ENCODE measurements at places on chromosomes 6 and 20.
A peak's percentile ranks its signal among the peaks of the same experiment; 100 is the strongest.

- no peak for DNase-seq
Measured at GRCh38 chr6:73606428-73606827, 47.4 kb downstream of the SLC17A5 start.

DNA sequence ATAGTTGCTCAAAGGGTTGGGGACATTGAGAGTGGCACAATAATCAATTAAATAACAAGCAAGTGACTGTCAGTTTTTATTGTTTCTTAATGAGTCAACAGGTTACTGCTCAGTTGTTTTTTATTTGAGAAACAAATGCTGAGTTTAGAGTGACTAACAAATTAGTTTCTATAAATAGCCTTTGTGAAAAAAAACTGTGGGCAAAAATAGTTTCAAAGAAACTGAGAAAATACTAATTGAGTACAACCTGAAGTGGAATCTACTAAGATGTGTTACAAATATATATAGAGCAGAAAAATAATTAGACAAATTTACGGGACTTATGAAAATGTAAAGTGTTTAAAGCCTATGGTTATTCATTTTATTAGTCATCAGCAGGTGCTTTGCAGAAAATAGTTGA, 22.3 kb downstream of the BEND6 start:
- DNase-seq = no peak

GRCh38 chr20:44392776-44393607, 37.5 kb downstream of the HNF4A start:
- DNase-seq = no peak

DNA sequence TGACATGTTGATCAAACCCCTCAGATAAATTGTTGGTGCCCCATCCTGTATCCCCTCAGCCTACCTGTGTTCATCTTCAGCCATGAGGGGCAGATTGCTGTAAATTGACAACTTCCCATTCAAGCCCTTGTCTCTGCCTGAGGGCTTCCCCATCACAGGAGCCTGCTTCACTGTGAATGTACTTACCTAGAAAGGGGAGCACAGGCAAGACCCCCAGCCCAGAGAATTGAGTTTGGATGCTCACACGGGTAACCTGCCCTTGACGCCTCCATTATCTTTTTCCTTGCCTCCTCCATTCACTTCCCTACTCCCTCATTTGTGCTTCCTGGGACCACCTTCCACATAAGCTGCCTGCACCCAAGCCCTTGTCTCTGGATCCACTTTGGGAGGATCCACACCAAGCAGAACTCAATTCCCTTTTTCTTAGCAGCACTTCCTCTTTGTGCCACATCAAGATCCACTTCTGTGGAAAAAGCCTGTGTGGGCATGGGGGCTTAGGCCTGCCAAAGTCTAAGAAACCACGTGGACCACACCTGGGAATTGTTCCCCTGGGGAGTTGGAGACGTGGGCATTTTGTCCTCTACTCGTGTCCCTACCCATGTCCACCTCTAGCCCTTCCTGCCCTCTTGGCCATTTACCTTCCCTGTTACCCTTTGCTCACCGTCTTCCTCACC, 103.4 kb upstream of the FOXA2 start:
- DNase-seq = no peak

DNA sequence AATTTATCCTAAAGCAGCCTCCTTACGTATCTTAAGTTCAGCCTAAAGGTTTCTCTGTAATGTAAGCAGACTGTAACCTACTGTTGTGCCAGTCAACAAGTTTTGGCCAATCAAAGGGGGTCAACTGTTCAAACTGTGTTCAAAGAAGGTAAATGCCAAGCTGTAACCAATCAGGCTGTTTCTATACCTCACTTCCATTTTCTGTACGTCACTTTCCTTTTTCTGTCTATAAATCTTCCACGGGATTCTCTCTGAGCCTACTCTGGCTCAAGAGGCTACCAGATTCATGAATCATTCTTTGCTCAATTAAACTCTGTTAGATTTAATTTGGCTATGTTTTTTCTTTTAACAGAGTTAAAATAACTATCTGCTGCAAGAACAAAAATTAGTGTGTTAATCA, 5.1 kb upstream of the CALHM6 start:
- no peak for DNase-seq

DNA sequence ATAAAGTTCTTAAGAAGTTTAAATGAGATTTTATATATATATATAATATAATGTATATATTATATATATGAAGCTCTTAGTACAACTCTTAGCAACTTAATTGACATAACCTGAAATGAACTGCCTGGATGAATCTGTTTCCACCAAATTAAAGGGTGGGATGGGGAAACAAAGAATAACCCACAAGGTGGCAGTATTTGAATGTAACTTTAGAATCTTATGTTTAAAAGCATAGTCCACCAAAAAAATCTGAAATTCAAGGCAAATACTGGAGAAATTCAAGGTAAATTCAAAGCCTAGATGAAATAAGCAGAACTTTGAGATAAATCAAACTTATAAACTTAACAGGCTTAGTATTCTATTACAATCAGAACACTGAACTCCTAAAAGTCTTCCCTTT, 4.4 kb upstream of the IBTK start:
- DNase-seq = peak; percentile 45

DNA sequence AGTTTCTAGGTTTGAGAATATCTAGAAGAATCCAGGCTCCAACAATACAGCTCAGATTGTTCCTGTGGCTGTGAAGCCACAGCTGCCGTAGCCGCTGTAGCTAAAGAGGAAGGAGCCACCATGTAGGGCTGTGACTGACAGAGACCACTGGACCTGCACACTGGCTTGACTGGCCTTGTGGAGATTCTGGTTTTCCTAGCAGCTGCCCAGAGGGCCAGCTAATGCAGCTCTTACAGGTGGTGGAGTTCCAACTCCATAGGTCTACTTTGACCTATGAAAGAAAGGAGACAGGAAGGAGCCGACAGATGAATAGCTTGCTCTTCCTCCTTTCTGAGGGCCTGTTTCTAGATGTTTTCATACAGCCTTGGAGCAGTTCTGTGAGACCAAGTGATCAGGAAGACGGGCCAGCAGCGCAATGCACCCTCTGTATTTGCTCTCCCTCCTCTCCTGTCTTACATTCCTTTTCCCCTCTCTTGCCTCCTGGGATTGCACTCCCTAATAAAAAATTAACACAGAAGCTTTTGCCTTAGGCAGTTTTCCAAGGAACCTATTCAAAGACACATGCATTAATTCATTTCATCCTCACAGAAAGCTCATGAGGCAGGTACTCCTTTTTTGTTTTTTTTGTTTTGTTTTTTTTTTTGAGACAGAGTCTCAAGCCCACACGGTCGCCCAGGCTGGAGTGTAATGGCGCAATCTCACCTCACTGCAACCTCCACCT, 51.8 kb upstream of the MYB start:
- DNase-seq = no peak

GRCh38 chr6:7243179-7243981, 69.6 kb downstream of the SSR1 start:
- peak; percentile 93 for DNase-seq

DNA sequence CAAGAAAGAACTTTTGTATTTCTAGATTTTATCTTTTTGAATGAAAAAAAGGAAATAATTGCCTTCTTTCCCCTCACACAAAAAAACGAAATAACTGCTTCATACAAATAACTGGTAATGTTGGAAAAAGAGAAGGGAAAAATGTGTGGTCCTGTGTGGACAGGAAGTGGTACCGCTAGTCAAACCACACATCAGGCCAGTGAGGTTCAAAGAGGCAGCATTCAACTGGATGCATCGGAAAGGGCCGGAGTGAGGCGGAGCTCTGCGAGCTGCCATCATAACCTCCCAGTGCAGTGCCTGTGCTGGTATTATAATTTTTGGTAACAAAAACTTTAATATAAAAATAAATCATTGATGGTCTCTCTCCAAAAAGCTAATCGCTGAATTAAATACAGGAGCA, 111.2 kb downstream of the IRF4 start:
- no peak for DNase-seq

DNA sequence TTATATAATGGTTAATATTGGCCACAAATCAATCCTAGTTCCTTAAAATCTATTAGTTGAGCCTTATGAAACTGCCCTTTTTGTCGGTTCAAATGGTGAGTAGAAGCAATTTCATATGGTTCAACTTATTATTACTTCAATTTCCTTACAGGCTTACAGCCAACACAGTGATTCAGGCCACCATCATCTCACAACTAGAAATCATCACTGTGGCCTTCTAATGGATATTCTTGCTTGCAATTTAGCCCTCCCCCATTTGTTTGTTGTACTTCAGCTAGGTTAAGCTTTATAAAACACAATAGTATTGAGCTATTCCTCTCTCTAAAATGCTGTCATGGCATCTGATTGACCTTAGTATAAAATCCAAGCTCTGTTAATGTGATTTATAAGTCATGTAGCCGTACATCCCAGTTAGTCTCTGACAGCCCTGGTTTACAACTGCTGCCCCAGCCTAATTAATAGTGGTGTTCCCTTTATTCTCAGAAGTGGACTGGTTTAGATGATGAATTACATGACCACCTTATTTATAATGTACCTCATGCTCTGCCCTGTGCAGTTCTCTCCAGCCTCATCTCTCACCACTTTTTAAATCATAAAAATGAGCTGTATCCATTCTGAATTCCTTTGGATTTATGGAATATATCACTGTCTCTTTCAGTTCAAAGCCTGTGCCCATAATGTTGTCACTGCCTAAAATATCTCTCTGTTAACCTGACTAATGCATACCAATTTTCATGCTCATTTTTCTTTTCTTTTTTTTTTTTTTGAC, 36.7 kb downstream of the LAMA2 start:
- no peak for DNase-seq

DNA sequence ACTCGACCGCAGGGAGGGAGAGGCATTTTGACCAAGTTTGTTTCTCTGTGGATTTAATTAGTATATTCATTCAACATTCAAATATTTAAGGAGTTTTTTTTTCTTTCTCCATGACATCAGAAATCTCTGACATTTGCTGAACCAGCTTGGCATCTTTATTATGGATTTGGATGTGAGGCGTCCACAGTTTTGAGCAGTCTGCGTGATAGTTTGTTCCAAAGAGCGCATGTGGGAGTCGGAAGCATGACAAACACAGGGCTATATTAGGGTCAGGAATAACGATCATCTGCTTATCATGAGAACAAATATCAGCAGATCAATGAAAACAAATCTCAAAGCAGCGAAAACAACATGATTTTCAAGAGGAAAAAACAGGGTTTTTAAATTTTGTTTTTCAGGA, 373.2 kb downstream of the CDH4 start:
- DNase-seq = no peak

DNA sequence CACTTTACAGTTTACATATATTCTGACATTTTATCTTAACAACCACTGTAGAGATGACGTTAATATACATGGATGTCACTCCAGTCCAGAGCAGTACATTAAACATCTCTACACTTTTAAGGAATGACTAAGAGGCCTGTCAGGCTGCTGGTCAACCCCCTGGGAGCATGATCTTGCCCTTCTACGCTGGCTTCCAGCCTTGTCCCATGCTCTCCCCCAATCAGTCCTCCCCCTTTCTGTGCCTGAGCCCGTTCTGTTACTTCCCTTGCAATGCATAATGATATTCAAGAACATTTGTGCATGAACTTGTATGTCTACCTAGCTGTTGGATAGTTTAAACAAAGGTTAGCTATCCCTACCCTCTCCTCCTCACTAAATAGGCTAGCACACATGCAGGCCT, 40.5 kb upstream of the PLCB4 start:
- no peak for DNase-seq

GRCh38 chr20:51894201-51894600, 91.9 kb upstream of the SALL4 start:
- no peak for DNase-seq

DNA sequence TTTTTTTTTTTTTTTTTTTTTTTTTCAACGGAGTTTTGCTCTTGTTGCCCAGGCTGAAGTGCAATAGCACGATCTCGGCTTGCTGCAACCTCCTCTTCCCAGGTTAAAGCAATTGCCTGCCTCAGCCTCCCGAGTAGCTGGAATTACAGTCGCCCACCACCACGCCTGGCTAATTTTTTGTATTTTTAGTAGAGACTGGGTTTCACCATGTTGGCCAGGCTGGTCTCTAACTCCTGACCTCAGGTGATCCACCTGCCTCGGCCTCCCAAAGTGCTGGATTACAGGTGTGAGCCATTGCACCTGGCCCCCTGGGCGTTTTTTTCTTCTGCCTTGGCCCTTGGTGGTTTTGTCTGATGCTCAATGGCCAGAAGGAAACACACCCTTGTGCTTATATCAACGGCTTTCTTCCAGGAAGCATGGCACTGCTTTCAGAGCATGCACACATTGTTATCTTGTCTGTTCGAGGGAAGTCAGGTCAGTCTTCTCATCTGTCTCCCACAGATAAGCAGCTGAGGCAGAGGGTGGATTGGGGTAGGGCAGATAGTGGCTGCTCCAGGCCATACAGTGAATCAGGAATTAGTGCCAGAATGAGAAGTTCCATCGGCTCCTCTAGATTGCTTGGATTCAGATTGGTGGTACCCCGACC, 203.1 kb downstream of the TSHZ2 start:
- no peak for DNase-seq

GRCh38 chr20:60402189-60403058, 444.2 kb downstream of the CDH26 start:
- DNase-seq = no peak

DNA sequence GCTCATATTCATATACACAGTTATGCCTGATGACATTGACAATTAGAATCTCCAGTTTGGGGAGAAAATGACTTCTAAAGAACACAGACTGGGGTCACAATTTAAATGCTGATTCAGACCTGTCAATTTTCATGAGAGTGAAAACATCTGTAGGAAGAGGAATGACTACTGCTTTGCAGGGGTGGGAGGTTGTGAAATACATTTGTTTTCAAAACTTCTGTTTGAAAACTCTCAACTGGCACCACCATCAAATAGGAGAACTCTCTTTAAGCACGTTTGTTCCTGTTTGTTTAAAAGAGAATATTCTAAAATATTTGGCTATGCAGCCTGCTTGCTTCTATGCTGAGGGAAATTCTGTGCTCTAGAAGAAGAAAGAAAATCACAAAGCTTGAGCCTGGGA, 50.8 kb upstream of the ADGRF5 start:
- DNase-seq = no peak

GRCh38 chr6:141700819-141701218, 431.9 kb upstream of the GJE1 start:
- DNase-seq = no peak

DNA sequence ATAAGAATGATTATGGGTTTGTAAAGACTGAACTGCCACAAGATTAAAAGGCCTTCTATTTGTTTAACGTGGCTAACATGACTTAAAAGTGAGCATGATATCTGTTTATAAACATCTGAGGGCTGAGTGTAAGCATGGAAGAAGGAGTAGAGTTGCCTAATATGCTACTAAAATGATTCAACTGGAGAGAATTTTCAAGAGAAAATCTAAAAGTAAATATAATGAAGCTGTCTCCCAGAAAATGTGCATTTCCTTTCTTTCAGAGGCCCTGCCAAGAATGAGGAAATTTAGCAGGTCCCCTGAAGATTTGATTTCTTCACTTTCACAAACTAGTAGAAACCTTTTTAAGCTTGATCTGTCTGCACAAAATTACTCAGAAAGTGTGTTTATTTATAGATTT, 4.2 kb upstream of the EYA4 start:
- DNase-seq = no peak

- no peak for DNase-seq
Measured at GRCh38 chr20:10075606-10076005, 40.8 kb downstream of the ANKEF1 start.

Data from NCI-H1694 (cell line).